ENCODE measurements at places on chromosomes 6 and 20.

- H3K4me1 ChIP-seq = peaks cover 3% of the 10 kb centered on the region
- DNase-seq = no peak
- H3K27ac ChIP-seq = no peak overlapping the region
- H3K27me3 ChIP-seq = no peaks in the 10 kb centered on the region
- H3K4me3 ChIP-seq = no peak overlapping the region
Observed at GRCh38 chr6:27370391-27370790, 18.2 kb upstream of the ZNF391 start.

GRCh38 chr6:140670021-140670420 lies 1295.6 kb upstream of the CITED2 start:
- H3K27ac ChIP-seq = no peak overlapping the region
- DNase-seq = no peak
- H3K4me1 ChIP-seq = no peaks in the 10 kb centered on the region
- no peaks in the 10 kb centered on the region for H3K36me3 ChIP-seq
- H3K27me3 ChIP-seq = no peaks in the 10 kb centered on the region
- no peak overlapping the region for H3K4me3 ChIP-seq

DNA sequence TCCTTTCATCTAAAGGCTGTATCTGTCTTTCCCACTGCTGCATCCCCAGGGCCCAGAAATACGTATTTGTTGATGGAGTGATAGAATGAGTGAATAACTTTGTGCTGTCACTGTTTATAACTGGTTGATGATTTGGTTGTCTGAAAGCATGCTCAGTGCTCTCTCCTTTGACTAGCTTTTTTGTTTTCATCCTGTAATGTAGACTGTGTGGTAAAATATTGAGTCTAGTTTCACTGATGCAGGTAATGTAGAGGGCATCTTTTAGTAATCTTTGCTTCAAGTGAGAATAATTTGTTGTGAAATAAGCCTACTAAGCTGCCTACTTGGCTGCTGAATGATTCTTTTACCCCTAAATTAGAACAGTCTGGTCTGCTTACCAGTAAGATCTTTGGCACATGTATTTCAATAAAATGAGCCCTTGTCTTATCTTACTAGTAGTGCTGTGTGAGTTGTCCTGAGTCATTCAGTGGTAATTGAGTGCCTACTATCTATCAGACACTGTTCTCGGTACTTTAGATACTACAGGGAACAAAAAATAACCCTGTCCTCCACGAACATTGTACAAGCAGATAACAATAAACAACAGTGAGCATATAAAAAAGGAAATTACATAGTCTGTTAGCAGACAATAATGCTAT lies 39.9 kb downstream of the MAPK14 start:
- H3K4me1 ChIP-seq = peaks cover 34% of the 10 kb centered on the region
- no peaks in the 10 kb centered on the region for H3K27me3 ChIP-seq
- no peaks in the 10 kb centered on the region for H3K36me3 ChIP-seq
- DNase-seq = no peak
- H3K27ac ChIP-seq = no peak overlapping the region

- H3K27ac ChIP-seq = peak overlapping the region; percentile 4
- H3K4me1 ChIP-seq = peaks cover 18% of the 10 kb centered on the region
- H3K4me3 ChIP-seq = no peak overlapping the region
- no peak for DNase-seq
Observed at GRCh38 chr6:12472601-12473038, 182.5 kb downstream of the EDN1 start.

DNA sequence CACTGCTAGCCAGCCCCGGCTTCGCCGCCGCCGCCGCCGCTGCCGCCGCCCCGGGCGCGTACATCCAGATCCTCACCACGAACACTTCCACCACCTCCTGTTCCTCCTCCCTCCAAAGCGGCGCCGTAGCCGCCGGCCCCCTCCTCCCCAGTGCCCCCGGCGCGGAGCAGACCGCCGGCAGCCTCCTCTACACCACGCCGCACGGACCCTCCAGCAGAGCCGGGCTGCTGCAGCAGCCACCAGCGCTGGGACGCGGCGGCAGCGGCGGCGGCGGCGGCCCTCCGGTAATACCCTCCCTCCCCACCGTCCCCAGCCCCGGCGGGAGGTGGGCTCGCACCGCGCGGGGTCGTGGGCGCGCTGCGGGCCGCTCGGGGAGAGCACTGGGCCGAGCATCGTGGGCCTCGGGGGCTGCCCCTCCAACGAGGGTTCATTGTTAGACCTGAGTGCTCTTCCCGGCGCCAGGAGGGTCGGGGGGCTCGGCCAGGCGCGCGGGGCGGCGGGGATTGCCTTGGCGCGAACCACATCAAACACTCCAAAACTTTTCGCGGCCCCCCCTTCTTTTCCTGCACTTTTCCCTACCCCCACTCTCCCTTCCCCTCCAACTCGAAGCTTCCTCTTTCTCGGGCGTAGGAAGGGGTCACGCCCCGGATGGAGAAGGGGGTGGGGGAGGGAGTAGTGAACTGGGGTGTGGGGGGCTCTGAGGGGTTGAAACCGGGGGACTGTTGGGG lies 827 bp downstream of the E2F3 start:
- H3K27me3 ChIP-seq = no peaks in the 10 kb centered on the region
- no peaks in the 10 kb centered on the region for H3K4me1 ChIP-seq
- peak overlapping the region; percentile 89 for H3K27ac ChIP-seq
- H3K4me3 ChIP-seq = peak overlapping the region; percentile 90
- H3K36me3 ChIP-seq = no peaks in the 10 kb centered on the region
- no peak for DNase-seq

DNA sequence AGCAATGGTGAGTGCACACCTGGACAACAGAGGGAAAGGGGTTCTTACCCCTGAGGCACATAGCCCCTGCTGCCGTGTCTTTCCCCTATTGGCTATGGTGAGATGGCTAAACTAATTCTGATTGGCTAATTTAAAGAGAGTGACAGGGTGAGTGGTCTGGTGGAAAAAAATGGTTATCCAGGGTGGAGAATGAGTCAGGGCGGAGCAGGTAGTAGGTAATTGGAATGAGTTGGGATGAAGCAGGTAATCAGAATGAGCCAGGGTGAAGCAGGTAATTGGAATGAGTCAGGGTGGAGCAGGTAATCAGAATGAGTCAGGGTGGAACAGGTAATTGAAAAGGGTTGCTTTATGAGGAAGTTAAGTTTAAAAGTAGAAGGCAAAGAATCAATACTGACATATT lies 200.3 kb downstream of the EYA4 start:
- no peaks in the 10 kb centered on the region for H3K27me3 ChIP-seq
- H3K4me1 ChIP-seq = no peaks in the 10 kb centered on the region
- DNase-seq = no peak
- H3K4me3 ChIP-seq = no peak overlapping the region
- no peak overlapping the region for H3K27ac ChIP-seq
- H3K36me3 ChIP-seq = no peaks in the 10 kb centered on the region

- no peaks in the 10 kb centered on the region for H3K27me3 ChIP-seq
- peaks cover 12% of the 10 kb centered on the region for H3K4me1 ChIP-seq
- H3K27ac ChIP-seq = no peak overlapping the region
- DNase-seq = no peak
- no peak overlapping the region for H3K4me3 ChIP-seq
Observed at GRCh38 chr20:3842348-3842930, 4.2 kb upstream of the MAVS start.

DNA sequence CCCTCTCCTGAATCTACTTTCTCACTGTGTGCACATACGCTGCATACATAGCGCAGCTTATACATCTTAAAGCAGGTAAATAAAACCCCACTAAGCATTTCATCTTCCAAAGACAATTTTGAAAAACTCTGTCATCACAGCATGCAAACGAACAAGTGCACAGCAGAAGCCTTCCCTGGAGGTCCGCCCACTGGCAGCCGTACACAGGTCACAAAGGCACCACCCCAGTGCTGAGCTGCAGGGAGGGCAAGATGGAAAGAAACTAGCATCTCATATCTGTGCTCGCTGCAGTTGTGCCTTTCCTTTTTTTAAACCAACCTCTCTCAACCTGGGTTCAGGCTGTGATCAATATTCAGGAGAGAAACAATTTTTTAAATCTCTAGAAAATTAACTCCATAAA lies 73.3 kb downstream of the HUS1B start:
- H3K4me1 ChIP-seq = peaks cover 5% of the 10 kb centered on the region
- H3K27ac ChIP-seq = peak overlapping the region; percentile 64
- no peaks in the 10 kb centered on the region for H3K36me3 ChIP-seq
- H3K27me3 ChIP-seq = no peaks in the 10 kb centered on the region
- H3K4me3 ChIP-seq = no peak overlapping the region

DNA sequence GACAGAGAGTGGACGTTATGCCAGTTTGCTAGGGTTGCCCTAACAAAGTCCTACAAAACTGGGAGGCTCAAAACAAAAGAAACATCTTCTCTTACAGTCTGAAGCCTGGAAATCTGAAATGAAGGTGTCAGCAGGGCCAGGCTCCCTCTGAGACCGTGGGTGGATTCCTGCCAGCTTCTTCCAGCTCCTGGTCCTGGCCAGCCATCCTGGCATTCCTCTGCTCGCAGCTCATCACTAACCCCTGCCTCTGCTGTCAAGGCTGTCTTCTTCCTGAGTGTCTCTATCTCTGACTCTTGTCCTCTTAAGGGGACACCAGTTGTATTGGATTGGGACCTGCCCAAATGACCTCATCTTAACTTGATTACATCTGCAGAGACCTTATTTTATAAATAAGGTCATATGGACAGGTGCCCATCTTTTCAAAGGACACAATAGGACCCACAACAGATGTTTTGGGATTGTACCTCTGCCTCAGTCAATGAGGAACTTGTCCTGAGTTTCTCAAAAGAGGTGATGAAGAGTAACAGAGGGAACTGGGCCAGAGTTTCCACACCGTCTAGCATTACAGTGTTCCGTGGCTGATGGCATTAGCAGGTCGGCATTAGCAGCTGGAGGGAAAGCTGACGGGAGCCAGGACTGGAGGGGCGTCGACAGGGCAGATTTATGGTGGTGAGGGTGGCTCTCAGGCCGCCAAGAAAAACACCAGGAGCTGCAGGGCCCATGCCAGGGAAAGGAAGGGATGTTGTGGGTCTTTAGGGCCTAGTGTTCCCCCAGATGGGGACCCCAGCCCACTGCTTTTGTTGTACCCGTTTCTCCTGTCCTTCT lies 157.3 kb downstream of the TBXT start:
- no peak overlapping the region for H3K27ac ChIP-seq
- no peaks in the 10 kb centered on the region for H3K36me3 ChIP-seq
- DNase-seq = peak; percentile 29
- no peak overlapping the region for H3K4me3 ChIP-seq
- H3K27me3 ChIP-seq = no peaks in the 10 kb centered on the region
- H3K4me1 ChIP-seq = peaks cover 53% of the 10 kb centered on the region

GRCh38 chr20:58256842-58257241 lies 28.4 kb upstream of the ANKRD60 start:
- no peak overlapping the region for H3K27ac ChIP-seq
- H3K27me3 ChIP-seq = no peaks in the 10 kb centered on the region
- H3K4me3 ChIP-seq = no peak overlapping the region
- H3K36me3 ChIP-seq = peaks cover 8% of the 10 kb centered on the region
- H3K4me1 ChIP-seq = no peaks in the 10 kb centered on the region

- H3K27ac ChIP-seq = peak overlapping the region; percentile 94
- H3K4me1 ChIP-seq = peaks cover 16% of the 10 kb centered on the region
- no peak overlapping the region for H3K4me3 ChIP-seq
Observed at GRCh38 chr6:26173836-26174145, 86.6 kb downstream of the HFE start.

DNA sequence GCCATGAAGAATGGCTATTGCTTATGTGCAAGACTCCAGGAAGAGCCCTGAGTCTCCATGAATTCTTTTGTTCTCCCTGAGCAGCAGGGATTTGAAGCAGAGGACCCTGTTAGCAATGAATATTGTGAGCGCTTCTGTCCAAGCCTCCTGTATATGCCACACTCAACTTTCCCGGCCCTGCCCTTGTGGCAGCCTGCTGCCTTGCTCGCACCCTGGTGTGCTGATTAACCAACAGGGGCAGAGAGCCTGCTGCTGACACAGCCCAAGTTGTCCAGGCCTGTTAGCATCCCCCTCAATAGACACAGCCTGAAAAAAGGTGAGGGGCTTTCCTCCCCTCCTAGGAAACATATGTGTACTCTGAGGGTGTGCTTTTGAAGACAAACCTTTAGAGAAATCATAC lies 131.4 kb downstream of the BMP2 start:
- H3K27ac ChIP-seq = no peak overlapping the region
- no peaks in the 10 kb centered on the region for H3K36me3 ChIP-seq

DNA sequence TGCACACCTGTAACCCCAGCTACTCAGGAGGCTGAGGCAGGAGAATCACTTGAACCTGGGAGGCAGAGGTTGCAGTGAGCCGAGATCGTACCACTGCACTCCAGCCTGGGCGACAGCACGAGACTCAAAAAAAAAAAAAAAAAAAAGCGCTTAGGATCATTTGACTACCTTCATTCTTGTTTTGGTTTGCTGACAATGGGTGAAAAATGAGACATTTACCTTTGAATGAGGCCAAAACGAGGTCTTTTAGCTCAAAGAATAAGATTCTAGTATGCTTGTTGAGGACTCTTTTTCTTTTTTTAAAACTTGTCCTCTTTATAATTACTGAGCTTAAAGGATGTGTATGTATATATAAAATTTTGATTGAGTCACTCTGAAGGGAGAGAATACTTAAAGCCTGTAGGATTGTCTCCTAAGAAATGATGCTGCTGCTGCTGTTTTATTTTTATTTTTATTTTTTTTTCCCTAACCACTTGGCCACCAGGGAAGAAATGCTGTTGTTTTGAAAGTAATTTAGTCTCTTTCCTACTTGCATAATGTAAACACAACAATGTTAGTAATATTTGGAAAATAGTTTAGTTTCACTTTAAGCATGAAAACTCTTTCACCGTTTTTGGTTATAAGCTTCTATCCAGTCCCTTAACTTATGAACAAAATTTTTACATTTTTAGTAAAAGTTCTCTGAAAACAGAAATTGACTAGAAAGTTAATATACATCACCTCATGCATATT lies 7.9 kb downstream of the UBR2 start:
- peaks cover 9% of the 10 kb centered on the region for H3K36me3 ChIP-seq
- no peak for DNase-seq
- H3K4me3 ChIP-seq = no peak overlapping the region
- peaks cover 76% of the 10 kb centered on the region for H3K4me1 ChIP-seq

DNA sequence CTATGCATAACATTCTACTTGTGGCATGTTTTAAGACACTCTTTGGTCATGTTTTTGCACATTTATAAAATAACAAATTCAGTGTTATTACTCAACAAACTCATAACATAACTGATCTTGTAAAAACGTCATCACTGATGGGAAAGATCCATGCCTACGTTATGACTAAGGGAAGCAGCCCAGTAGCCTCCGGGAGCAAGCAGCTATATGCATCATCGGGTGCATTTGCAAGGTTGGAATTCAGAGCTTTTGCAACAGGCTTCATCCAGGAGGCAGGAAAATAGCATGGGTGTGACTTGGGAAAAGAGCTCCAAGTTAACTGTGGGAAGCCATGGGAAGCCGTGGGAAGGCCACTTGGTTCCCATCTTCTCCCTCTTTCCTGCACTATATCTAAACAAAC lies 271.6 kb upstream of the SGK1 start:
- no peaks in the 10 kb centered on the region for H3K27me3 ChIP-seq
- no peak overlapping the region for H3K4me3 ChIP-seq
- peaks cover 9% of the 10 kb centered on the region for H3K4me1 ChIP-seq
- H3K36me3 ChIP-seq = no peaks in the 10 kb centered on the region
- no peak overlapping the region for H3K27ac ChIP-seq

DNA sequence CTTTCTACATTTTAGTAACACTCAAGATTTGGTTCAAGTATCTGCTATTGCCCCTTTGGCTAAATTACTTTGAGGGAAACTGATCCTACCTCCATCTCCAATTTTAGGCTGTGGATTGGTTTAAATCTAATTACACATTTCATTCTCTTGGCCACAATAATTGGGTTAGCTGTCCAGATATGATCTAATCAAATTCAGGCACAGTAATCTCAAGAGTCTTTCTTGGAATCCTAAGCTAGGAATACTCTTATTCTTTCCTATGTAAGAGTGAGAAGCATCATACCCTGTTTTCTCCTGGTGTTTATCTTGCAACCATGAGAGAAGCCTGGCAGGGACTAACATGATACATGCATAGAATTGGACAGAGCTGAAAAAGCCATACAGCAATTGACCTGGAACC lies 300.4 kb upstream of the MARCKS start:
- no peak overlapping the region for H3K27ac ChIP-seq
- H3K27me3 ChIP-seq = no peaks in the 10 kb centered on the region
- H3K36me3 ChIP-seq = no peaks in the 10 kb centered on the region
- H3K4me3 ChIP-seq = no peak overlapping the region

Data from esophagus muscularis mucosa (tissue), 4 donors.